ENCODE measurements at places on chromosomes 5 and 9.

DNA sequence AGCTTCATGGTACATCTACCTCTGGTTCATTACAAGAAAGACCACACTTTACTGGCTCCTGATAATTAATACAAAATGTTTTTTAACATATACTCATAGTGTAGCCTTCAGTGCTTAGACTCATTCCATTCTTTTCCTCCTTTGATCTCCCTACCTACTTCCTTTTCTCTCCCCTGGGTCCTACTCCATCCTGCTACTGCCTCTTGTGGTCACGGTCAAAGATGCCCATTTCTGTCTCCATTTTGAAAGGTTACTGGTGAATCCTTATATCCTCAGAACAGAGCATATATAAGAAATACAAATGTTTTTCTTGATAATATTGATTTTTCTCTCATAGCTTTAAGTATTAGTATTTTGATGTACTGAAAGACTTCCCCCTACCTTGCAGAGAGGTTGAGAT, 375.9 kb downstream of the ARRDC3 start:
- DNase-seq: no peak

- DNase-seq: no peak
These were observed 197.2 kb downstream of the GADD45G start for GRCh38 chr9:89801742-89802670.

DNA sequence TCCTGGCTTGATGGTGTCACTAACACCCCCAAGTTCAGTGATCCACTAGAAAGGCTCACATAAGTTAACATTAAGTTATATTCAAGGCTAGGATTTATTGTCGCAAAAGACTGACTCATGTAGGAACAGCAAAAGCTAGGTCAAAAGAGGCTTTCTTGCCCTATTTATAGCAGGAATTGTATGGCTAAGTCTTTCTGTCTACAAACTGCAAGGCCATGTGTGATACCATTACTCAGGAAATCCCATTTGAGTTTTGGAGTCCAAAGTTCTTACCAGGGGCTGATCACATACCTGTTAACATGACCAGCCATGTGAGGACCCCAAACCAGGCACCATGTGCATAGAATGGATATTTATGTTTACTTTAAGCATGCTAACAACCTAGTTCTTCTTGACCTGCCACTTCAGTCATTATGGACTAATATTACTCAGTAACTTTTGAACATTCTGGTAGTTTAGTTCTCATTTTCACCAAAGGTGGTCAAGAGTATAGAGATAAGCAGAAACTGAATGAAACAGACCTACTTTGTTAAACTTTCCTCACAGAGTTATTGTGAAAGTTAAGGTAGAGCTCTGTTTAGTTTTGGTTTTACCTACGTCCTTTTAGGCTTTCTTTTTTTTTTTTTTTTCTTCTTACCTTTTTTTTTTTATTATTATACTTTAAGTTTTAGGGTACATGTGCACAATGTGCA, 281.1 kb downstream of the FER start:
- DNase-seq: no peak

DNA sequence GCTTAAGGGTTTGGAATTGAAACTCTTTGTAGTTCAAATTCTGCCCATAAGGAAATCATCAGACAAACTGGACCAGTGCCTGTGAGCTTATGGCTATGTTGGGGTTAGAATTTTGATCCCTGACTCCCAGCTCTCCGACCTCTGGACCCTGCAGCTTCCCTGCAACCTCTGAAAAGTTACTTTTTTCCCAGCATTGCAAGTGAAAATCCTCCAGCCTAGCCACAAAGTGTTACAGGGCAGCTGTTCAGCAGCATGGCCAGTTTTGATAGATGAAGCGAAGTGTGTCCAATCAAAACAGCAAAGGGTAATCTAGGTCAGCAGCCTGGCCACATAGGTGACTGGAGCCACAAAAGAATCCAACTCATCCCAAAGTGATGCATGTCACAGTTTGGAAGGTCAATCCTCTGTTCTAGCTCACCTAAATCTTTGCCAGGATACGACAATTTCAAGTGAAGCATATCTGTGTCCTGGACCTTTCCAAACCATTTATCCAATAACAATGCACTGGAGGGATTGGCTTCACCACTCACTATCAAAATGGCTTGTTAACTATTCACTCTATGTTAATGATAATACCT, 4.7 kb upstream of the CPEB4 start:
- no peak for DNase-seq

GRCh38 chr5:111670826-111671492, 86.0 kb downstream of the NREP start:
- no peak for DNase-seq
